Osteocyte (in vitro differentiated cells): ENCODE measurements at places on chromosomes 1 and 21.

- DNase-seq = no peak
These were observed 12.8 kb upstream of the PRDM2 start for GRCh38 chr1:13687151-13687715.

DNA sequence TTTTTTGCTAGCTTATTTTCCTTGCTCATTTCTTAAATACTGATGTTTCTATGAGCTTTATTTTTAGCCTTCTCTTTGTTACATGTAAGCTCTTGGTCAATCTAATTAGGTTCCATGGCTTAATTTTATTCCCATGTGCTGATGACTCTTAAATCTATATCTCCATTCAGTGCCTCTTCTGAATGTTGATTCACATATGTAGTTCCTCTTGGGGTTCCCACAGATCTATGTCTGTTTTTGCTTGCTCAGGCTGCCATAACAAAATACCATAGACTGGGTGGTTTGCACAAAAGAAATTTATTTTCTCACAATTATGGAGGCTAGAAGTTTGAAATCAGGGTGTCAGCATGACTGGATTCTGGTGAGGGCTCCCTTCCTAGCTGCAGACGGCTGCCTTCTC lies 58.3 kb upstream of the PLA2G4A start:
- no peak for DNase-seq

GRCh38 chr1:212777151-212777550 lies 14.4 kb downstream of the NSL1 start:
- no peak for DNase-seq

GRCh38 chr1:93658188-93658587 lies 23.4 kb downstream of the BCAR3 start:
- DNase-seq = no peak

DNA sequence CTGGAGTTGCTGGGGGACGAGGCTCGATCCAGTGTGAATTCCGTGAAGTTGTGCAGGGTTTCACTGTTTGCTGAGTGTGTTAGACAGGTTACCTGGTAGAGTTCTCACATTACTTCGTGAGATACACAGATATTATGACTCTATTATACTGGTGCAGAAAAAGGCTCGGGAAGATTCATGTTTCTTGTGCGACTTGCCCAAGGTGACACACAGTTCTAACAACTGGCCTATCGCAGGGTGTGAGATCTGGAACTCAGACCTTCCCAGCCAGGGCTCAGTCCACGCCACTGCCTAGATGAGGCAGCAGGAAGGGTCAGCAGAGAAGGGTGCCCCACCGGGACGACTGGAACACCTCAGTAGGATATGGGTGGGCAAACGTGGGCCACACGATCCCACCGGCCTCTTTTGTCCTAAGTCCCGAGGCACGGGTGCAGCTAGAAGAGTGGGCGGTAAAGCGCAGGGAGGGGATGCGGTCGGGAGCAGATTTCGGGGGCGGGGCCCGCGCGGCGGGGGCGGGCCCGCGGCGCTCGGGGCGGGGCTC lies 296 bp upstream of the RNPEP start:
- no peak for DNase-seq

DNA sequence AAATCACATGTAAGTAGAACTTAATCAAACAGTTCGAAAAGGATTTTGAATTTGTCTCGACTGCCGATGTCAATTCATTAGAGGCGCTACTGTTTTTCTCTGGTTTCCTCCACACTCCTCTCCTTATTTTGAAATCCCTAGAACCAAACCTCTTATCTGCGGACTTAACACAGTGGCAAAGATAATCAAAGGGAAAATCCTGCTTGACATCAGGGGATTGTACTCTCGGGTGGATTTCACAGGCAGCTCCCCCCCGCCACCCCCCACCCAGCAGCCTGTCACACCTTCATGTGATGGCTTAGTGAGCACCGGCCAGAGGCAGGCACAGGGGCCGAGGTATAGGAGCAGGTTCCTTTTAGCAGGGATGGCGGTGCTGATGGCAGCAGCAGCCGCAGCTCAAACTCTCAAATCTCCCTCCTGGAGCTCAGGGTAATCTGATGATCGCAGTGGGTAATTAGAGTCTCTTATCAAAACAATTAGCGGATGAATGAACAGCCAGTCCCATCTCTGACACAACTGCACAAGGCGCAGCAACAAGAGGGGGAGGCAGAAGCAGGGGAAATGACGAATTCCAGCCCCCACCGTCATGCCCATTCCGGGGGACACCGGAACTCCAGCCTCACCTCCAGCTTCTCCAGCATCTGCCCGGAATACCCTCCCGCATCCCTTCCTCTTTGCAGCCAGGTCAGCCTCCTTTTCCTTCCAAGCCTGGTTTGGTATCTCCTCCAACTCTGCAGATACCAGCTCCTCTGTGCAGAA lies 80.3 kb downstream of the SSBP3 start:
- DNase-seq = no peak

DNA sequence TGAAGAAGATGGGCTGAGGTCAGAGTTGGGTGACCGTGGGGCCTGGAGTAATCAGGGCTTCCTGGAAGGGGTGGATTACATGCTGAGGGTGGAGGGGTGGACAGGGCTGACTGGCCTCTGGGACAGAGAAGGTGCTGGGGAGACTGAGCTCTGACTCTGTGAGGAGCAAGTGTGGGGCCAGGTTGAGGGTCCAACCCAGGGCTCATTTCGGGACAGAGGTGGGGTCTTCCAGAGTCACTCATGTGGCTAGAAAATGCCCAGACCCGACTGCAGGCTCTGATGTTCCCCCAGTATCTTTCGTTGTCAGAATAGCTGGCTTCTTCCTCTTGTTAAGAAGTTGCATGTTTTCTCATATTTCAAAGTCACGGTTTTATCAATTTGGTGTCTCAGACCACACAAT lies 311.8 kb downstream of the PTPRU start:
- DNase-seq = no peak

GRCh38 chr1:224500796-224501195 lies 66.2 kb upstream of the WDR26 start:
- no peak for DNase-seq

GRCh38 chr1:46595127-46595526 lies 8.9 kb downstream of the MKNK1 start:
- no peak for DNase-seq

DNA sequence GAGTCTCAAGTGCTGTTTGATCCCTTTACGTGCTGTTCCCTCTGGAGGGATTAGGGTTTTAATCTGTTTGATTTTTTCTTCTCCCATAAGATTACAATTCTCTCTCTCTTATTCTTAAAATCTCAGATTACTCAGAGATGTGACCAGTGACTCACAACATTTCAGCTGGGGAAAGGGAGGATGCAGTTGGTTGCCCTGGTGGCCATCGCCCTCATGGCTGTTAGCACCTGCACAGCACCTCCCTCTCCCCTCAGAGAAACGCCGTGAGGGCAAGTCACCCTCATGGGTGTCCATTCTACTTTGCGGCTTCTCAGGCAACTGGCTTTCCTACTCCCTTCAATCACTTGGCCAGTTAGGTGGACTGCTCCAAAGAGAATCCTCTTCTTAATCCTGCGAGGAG lies 42.4 kb upstream of the KCNA3 start:
- DNase-seq = no peak

- no peak for DNase-seq
These were observed 124.1 kb upstream of the KCNK2 start for GRCh38 chr1:214958486-214958885.

GRCh38 chr1:201276891-201277290 lies 6.4 kb upstream of the PKP1 start:
- DNase-seq = no peak

GRCh38 chr21:15063814-15064575 lies 805 bp downstream of the NRIP1 start:
- DNase-seq = peak; percentile 86

DNA sequence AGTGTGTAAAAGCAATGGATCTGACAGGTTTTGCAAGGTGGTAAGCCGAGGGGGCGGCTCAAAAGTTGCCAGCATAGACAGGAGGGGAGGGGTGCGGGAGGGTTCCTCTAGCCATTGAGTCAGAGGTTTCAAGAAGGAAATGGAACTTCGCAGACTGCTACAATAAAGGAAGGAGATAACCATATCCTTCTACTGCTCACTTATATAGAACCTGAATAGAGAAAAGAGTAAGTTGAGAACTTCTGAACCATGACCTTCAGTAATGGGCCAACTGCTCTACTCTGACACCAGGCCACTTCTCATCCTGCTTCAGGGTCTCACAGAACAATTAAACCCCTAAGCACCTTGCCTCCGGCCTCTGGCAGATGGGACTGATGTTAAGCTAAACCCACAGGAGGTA lies 26.3 kb upstream of the BCAR3 start:
- no peak for DNase-seq
